ENCODE measurements at places on chromosomes 7 and 10.

- no peak for DNase-seq
Measured at GRCh38 chr7:128904381-128905197, 5.9 kb downstream of the KCP start.

DNA sequence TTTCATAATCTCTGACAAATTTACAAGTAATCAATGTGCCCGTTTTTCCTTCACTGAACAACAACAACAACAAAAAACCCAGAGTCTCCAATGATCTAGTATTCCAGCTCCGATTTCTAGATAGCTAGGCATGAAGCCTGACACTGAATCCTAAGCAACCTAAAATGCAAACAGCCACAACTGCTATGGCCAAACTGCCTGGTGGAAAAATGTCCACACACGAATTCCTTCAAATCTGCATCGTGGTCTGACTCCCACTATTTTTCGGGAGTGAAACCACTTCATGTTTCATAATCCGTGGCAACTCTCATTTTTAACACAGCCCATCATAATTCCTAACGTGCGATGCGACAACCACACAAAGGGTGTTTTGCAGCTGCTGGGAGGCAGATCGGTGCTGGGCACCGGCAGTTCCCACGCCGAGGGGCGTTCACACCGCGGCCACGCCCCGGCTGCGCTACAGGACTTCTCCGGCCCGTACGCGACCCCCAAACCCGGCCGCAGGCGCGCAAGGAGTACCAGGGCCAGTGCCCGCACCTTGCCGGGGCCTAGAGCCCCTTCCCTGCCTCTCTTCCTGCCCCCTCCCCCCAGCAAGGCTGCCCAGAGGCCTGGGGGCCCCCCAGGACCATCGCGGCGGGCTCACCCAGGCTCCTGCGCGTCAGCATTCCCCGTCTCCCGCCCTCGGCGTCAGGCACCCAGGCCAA, 814 bp downstream of the RUFY2 start:
- DNase-seq = no peak

DNA sequence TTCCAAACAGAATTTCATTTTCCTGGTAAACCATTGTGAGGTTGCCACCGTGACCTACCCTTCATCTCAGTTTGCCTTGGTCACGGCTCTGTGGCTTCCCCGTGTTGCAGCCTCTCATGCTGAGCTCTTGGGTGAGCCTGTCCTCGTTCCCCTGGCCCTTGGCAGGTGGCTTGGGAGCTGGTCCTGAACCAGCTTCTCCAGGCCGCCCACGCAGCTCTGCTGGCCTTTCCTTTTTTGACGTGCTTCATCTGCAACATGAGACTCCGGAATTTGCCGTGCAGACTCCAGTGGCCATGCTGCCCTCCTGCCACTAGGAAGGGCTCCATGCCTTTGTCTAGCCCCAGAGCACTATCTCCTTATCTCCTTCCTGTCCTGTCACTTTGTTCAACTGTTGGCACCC, 93.0 kb upstream of the NPS start:
- DNase-seq = no peak

GRCh38 chr7:590731-591551, 71.3 kb upstream of the PDGFA start:
- DNase-seq = no peak

GRCh38 chr10:126126866-126127265, 230.5 kb downstream of the FANK1 start:
- DNase-seq = no peak

- DNase-seq = no peak
Measured at GRCh38 chr7:139582130-139582650, 58.7 kb downstream of the CLEC2L start.

DNA sequence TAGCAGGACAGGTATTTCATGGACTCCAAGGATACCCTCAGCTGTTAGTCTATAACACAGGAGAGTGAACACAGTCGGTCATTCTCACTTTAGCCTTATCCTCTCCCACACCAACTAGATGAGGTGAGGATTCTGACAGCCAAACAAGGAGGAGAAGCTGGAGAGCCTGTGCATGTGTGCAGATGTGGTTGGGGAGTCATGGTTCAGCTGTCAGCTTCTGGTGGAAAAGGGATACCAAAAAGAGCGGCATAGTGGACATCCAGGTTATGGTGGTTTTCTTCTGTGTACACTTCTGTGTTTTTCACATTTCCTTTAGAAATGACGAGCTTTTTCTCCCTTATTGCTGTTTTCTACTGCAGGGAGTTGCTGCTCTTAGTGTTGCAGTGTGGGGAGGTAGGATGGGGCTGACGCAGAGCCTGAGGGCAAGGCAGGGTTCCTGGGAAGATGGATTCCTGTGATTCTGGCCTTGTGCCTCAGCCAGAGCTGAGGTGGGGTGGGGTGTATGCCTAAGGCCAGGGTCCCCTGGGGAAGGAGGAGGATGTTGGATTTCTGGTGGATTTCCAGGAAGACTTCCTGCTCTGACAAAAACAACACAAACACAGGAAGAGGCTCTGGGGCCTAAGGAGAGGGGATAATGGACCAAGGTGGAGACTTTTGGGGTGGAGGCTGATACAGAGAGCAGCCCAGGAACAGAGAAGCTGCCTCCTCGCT, 26.6 kb downstream of the PLAU start:
- no peak for DNase-seq

DNA sequence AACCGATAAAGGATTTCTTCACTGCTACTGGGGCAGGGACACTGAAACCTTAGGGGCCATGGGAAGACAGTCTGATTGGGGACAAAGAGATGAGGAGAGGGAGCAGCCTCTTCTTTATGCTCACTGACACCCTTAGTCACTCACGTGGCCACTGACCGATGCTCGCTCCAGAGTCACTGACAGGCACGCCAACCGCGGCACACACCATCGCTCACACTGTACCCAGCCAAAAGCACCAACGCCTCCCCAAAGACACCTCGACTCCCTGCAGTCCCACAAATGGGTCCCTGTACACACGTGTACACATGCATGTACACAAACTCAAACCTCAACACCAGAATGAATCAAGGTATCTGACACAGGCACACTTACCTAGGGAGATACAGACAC, 35.3 kb upstream of the SLF2 start:
- no peak for DNase-seq

DNA sequence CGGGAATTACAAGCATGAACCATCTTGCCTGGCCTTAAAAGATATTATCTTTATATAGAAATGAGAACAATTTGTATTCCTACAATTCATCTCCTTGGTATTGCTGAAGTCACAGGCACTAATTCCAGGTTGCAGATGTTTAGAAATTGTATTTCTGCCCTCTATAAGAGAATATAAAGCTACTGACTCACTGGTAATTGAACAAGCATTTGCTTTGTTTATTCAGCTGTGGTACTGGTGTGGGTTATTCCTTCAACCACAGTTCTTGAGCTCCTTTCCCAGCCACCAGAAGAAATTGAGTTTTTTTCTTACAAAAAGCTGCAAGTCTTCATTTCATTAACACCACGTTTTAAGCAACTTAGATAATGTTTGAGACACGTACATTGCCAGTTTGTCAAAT, 29.0 kb upstream of the MPP7 start:
- DNase-seq = no peak
